ENCODE measurements at places on chromosomes 3 and 15.

GRCh38 chr15:89358755-89359439 is 24.3 kb upstream of the POLG start:
- peak; percentile 63 for DNase-seq

GRCh38 chr3:178369006-178369405 is 167.2 kb upstream of the KCNMB2 start:
- no peak for DNase-seq

GRCh38 chr3:141894524-141895176 is 18.2 kb downstream of the ATP1B3 start:
- DNase-seq, result no peak

- no peak for DNase-seq
Observed at GRCh38 chr3:173513123-173513522, 115.6 kb downstream of the NLGN1 start.

GRCh38 chr3:69425249-69425648 is 39.4 kb upstream of the FRMD4B start:
- peak; percentile 19 for DNase-seq

GRCh38 chr3:172018364-172018763 is 21.0 kb upstream of the FNDC3B start:
- DNase-seq, result no peak

GRCh38 chr3:55097441-55097840 is 169.6 kb upstream of the LRTM1 start:
- no peak for DNase-seq

DNA sequence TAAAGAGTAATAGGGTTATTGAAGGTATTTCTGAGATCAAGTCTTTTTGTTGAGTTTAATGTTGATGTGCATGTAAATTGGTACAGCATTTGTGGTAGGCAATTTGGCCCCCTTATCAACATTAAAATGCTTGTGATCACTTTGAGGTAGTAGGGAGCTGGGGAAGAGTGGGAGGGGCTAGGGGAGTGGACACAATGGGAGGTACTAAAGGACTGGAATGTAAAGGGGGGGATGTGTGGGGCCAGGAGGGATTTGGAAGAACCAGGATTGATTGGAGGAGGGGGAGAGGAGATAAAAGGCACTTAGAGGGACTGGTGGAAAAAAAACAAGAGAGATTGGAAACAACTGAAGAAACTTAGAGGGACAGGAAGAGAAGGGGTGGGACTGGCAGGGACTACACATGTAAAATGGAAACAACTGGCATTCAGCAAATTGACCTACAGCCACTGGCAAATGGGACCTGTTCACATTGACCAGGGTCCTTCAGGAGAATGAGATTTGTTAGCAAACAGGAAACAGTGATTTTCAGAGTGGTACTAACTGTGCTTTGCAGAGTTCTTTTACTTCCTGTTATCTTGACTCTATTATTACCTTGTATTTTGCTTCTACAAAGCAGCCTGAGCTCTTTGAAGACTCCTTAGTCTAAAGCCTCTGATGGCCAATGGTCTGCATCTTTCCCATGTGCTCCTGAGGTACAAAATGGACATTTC is 47.8 kb upstream of the ZBTB38 start:
- DNase-seq, result no peak

DNA sequence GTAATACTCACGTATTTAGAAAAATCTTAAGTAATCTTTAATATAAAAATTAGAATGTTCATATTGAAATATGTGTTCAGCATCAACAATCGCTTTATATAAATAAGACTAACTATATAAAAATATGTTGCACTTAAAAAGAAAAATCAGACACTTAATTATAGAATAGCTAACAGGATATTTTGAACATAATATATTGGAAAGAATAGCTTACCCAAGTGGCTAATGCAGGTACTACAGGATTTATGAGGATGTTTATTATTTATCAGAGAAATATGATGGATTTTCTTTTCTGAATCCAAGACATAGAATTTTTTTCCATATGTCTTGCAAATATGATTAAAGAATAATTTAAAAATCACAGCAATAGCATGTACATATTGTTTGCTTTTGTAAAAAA is 567.9 kb upstream of the GBE1 start:
- DNase-seq, result no peak

- DNase-seq, result no peak
Observed at GRCh38 chr15:66039117-66039871, 170.0 kb downstream of the RAB11A start.

GRCh38 chr15:91261345-91261744 is 161.3 kb downstream of the SV2B start:
- no peak for DNase-seq

DNA sequence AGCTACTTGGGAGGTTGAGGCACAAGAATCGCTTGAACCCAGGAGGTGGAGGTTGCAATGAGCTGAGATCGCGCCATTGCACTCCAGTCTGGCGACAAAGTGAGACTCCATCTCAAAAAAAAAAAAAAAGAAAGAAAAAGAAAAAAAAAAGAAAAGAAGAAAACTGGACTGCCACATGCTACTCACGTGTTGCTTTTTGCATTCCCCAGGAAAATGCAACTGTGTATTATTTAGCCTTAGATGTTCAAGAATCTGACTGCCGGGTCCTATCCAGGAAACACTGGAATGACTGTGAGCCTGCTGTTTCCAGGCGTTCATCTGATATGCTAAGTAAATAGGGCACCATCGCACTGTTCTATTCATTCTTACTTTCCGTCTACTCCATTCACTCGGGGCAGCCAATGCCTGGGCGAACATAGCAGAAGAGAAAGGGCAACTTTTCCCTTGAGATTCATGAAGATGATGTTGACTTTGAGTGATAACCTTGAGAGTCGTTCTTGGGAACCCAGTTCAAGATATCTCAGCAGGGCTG is 21.4 kb downstream of the HRG start:
- DNase-seq, result no peak

DNA sequence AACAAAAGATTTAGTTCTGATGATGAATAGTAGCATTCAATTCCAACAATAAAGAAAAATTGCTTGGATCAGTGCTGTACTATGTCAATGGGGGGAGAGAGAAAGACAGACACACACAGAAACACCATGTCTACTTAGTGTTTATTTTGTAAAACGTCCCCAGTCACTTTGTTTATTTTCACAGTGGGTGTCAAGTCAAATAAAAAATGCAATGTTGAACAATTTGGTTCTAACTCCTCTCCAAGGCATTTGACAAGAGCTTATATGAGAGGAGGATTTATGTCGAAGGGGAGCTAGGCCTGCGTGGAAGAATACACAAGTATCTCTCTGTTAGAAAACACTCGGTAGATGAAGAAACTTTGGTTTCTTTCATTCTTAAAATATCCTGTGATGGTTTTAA is 201.7 kb upstream of the SLC2A2 start:
- no peak for DNase-seq

DNA sequence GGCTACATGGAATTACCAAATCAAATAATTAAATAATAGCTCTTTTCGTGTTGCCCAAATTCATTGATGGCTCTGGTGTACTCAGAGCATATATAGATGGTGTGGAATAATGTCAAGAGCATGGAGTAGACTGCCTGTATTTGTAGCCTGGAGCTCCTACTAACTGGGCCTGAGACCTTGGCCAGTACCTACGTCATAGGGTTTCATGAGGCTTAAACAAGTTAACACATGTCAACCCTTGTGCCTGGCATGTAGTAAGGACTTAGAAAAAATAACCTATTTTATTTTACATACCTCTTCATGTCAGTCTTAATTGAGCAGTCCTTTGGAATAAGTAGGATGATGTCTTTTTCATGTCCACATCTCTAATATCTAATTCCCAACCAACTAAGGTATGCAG is 223.7 kb upstream of the DPH6 start:
- DNase-seq, result no peak

DNA sequence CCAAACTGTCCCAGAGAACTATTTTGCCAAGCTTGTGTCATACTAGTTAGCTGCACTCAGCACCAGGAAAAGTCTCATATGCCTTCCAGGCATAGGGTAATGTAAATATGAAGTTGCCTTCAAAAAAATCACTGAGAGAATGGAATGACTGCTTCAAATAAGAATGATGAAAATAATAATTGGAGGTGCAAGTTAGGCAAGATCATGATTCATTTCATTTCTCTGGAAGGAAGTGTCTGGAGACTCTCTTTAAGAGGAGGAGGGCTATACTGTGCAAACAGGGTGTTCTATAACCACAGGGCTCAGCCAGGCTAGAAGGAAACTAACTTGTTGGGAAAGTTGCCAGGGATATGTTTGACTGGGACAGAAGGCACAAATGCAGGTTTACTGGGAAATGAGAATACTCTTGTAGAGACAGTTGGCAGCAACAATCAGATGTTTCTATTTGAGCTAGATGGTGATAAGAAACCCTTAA is 4.3 kb downstream of the SIDT1 start:
- peak; percentile 23 for DNase-seq

GRCh38 chr15:61032600-61033286 is 196.4 kb downstream of the RORA start:
- DNase-seq, result no peak

DNA sequence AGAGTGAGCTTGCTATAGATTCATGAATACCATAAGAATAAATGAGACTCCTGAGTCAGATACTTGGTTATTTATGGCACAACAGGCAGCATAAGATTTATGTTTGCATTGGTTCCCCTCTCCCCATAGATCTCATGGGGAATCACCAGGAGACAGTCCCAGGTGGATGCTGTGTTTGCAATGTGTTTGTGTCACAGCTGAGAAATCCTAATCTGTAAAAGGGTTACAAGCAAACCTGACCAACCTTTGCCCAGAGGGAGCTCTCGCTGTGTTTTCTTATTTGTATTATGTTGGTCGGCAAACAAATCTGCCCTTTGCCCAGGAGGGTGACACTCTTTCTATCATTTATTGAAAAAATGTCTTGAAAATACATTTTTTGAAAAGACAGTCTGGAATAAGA is 236.2 kb downstream of the ZPLD1 start:
- no peak for DNase-seq

GRCh38 chr15:74124759-74125158 is 5.6 kb upstream of the ISLR2 start:
- no peak for DNase-seq

GRCh38 chr15:81484086-81484955 is 110.3 kb upstream of the TMC3 start:
- DNase-seq, result no peak

DNA sequence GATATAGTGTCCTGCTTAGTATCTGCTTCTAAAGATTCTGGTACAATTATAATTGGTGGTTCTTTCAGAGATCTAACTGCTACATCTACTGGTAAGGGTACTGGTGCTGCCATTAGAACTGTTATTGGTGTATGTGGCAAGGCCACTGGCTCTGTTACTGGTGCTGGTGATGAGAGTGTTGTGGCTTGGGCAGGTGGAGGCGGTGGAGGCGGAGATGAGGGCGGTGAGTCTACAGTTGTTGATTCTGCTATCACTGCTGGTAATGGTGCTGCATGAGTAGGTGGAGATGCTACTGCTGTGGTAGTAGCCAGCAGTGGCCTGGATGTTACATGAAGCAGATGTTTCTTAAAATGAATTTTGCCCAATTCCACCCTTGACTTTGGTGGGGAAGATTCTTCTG is 40.1 kb downstream of the SETD2 start:
- DNase-seq, result no peak

DNA sequence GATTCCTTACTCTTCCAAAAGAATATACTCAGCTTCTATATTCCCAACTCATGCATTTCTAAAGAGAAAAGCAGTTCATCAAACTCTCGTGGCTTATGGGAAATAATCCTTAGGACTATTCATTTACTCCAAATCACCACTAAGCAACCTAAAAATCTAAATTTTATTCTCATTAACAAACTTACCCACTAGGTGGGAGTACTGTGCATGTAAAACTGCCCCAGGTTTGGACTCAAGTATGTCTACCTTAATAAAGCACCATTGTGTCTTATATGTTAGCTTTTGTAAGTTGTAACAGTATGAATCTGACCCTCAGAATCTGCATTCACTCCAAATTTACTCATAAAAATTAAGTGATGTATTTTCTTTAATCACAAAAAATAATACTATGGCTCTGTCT is 25.3 kb downstream of the RAD18 start:
- DNase-seq, result no peak

- DNase-seq, result no peak
Observed at GRCh38 chr3:184643442-184643841, 68.4 kb downstream of the MAGEF1 start.

- no peak for DNase-seq
Observed at GRCh38 chr3:185729337-185730055, 95.3 kb downstream of the IGF2BP2 start.

GRCh38 chr15:29134641-29135308 is 134.8 kb downstream of the NSMCE3 start:
- DNase-seq, result no peak

DNA sequence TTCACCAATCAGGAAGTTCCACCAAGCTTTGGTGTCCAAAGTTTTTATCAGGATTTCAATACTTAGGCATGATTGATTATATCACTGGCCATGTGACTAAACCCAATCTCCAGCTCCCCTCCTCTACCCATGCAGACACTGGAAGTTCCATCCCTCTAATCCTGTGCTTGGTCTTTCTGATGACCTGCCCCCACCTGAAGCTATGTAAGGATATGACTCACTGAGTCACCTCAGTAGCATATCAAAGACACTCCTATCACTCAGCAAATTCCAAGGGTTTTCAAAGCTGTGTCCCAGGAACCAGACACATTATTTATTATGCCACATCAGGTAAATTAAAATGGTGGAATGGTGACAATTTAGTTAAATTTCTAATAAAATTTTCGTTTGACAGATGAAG is 158.9 kb downstream of the TAFA4 start:
- DNase-seq, result no peak

DNA sequence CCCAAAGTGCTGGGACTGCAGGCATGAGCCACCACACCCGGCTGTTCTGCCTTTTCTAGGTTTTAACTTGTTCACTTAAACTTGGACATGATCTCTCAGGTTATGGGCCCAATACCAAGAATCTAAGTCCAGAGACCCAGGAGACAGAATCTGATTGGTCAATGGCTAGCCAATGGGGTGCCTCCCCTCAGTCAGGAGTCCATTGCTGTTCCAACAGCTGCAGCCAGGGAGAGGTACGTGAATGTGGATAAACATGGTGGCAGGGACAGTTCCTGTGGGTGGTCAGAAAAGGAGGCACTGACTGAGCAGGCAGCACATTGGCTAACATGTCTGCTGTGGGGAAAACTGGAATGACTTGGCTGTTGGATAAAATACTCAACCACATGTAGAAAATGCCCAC is 140.3 kb downstream of the RPLP1 start:
- DNase-seq, result no peak

GRCh38 chr3:71102111-71102983 is 481.2 kb downstream of the FOXP1 start:
- no peak for DNase-seq

- DNase-seq, result peak; percentile 79
Observed at GRCh38 chr3:52123106-52123725, 31.0 kb downstream of the POC1A start.

DNA sequence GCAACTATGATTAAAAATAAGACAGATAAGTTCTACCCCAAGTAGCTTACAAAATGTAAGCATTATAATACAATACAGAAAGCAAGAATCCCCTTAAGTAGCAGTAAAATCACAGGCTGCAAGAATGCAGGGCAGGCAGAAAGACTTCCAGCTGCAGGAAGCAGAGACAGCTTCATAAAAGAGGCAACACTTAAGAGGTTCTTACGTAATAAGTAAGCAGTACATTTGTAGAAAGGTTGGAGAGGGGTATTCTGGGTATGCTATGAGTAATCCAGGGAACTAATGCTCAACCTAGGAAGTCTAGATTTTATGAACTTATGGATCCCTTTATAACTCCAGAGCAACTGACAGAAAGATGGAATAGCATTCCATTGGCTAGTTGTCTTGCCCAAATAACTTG is 151.6 kb downstream of the IL5RA start:
- DNase-seq, result no peak

- DNase-seq, result peak; percentile 27
Observed at GRCh38 chr3:34056951-34057390, 258.5 kb downstream of the PDCD6IP start.
